ENCODE measurements at places on chromosomes 13 and 19. TPM values are rescaled to one million over a fixed set of nuclear protein-coding genes. Genes with fewer than 3 reads are reported as not detected.

C19orf33 gene
- not detected for total RNA-seq

CLIP3 gene
- 1.5 TPM for total RNA-seq

ZNF726 gene
- total RNA-seq: 7.3 TPM

KLF2 gene
- total RNA-seq: 15.2 TPM

PSG1 gene
- not detected for total RNA-seq

TNFSF13B gene
- 0.11 TPM for total RNA-seq

DPRX gene
- total RNA-seq: not detected

APOE gene
- 1.7 TPM for total RNA-seq

SHC2 gene
- total RNA-seq: not detected

GRCh38 chr13:49814551-49815270 is 22.2 kb upstream of the KPNA3 start:
- no peaks in the 10 kb centered on the region for H3K27me3 ChIP-seq
- peaks cover 5% of the 10 kb centered on the region for H3K4me1 ChIP-seq
- no peaks in the 10 kb centered on the region for H3K36me3 ChIP-seq
- no peak overlapping the region for H3K4me3 ChIP-seq

DNA sequence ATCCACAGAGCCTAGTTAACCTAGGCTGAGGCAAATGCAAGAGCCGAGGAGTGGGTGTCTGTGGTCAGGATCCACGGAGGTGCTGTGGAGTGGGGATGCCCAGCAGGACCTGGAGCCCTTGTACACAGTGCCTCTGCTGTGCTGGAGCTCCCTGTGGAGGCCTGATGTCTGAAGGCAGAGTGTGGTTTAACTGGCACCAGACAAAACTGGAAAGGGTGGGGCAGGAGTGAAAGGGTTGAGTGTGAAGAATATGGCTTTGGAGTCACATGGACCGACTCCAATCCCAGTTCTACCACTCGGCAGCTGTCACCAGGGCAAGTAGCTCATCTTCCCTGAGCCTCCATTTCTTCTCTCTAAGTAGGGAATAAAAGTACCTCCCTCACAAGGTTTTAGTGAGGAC is 60.3 kb upstream of the GPR12 start:
- no peaks in the 10 kb centered on the region for H3K27me3 ChIP-seq
- H3K4me3 ChIP-seq: no peak overlapping the region
- no peaks in the 10 kb centered on the region for H3K4me1 ChIP-seq
- H3K36me3 ChIP-seq: no peaks in the 10 kb centered on the region

- H3K36me3 ChIP-seq: no peaks in the 10 kb centered on the region
- DNase-seq: peak; percentile 71
- H3K4me3 ChIP-seq: no peak overlapping the region
Observed at GRCh38 chr13:108700422-108701170, 71.2 kb downstream of the MYO16 start.

DNA sequence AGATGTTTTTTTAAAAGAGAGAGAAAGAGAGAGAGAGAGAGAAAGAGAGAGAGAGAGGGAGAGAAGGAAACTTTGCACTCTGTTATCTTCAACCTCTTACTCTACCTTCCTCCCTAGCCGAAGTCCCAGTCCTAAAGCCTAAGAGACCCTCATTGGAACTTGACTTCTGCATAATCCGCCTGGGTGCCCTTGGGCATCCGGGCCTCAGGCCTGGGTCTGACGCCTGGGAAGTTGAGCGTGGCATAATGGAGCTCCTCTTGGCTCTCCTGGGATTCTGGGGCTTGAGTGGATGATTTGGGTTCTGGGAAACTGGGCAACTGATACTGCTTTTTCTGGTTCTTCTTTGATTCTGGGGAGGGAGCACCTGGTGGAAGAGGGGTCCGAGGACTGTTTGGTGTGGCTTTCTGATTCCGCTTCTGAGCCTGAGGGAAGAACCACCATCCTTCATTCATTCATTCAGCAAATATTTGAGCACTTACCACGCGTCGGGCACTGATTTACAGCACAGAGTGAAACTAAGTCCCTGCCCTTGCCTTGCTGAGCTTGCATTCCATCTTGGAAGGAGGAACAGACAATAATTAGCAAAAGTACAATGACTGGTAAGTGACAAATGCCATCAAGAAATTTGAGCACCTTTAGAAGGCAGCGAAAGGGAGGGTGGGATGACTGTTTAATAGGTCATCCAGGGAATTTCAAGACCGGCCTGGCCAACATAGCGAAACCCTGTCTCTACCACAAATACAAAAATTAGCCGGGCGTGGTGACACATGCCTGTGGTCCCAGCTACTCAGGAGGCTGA is 6.3 kb downstream of the SIGLEC10 start:
- no peaks in the 10 kb centered on the region for H3K36me3 ChIP-seq
- DNase-seq: no peak
- no peaks in the 10 kb centered on the region for H3K4me1 ChIP-seq
- no peak overlapping the region for H3K4me3 ChIP-seq

- no peaks in the 10 kb centered on the region for H3K36me3 ChIP-seq
- no peaks in the 10 kb centered on the region for H3K27me3 ChIP-seq
- DNase-seq: peak; percentile 36
- H3K4me3 ChIP-seq: peak overlapping the region; percentile 55
Observed at GRCh38 chr13:28531077-28531844, 36.3 kb upstream of the FLT1 start.

DNA sequence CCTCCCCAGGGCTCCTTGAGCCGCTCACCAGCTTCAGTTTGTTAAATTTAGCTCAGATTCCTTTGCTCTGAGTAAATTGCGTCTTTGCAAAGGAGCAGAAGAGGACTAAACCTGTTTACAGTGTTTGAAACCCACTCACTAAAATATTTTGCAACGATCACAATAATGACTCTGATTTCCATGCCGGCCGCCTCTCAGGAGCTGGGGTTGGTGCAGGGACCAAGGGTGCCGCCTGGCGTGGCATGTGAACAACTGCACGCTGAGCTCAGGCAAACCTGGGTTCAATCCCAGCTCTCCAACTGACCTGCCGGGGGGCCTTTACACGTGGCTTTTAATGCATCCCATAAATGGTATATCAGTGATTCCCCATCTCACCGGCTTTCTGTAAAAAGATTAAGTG is 68.7 kb upstream of the CACNA1A start:
- no peak overlapping the region for H3K4me3 ChIP-seq
- no peaks in the 10 kb centered on the region for H3K36me3 ChIP-seq
- no peak for DNase-seq
- no peaks in the 10 kb centered on the region for H3K4me1 ChIP-seq
- H3K27me3 ChIP-seq: 0 out of 2 replicates have a peak, but pooled peaks cover 3% of the 10 kb centered on the region
- no peak overlapping the region for H3K27ac ChIP-seq

GRCh38 chr13:44382635-44383145 is 9.1 kb downstream of the SERP2 start:
- no peak for DNase-seq
- H3K4me1 ChIP-seq: peaks cover 24% of the 10 kb centered on the region
- H3K27ac ChIP-seq: no peak overlapping the region
- H3K36me3 ChIP-seq: no peaks in the 10 kb centered on the region
- H3K27me3 ChIP-seq: no peaks in the 10 kb centered on the region

- DNase-seq: no peak
- no peaks in the 10 kb centered on the region for H3K4me1 ChIP-seq
- H3K27ac ChIP-seq: no peak overlapping the region
- no peak overlapping the region for H3K4me3 ChIP-seq
- H3K27me3 ChIP-seq: no peaks in the 10 kb centered on the region
- no peaks in the 10 kb centered on the region for H3K36me3 ChIP-seq
Observed at GRCh38 chr13:80255946-80256345, 85.0 kb downstream of the SPRY2 start.

- no peak overlapping the region for H3K4me3 ChIP-seq
- no peak overlapping the region for H3K27ac ChIP-seq
- H3K27me3 ChIP-seq: no peaks in the 10 kb centered on the region
- no peak for DNase-seq
- peaks cover 8% of the 10 kb centered on the region for H3K4me1 ChIP-seq
Observed at GRCh38 chr13:113800576-113800926, 41.5 kb downstream of the TMEM255B start.

DNA sequence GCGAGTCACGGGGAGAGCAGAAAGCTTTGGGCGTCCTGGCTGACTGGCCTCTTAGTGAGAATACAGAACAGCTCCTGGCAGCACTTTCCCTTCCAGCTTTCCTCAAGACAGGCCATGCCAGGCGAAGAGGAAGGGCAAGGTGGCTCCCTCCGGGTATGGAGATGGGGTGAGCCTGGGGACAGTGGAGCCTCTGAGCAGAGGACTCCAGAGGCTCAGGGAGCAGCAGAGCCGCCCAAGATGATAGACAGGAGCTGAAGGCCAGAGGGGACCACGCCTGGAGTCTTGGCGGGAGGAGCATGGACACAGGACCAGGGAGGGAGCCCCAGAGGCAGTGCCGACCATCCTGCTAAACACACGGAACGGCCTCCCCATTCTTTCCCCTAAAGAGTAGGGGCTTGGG is 229.1 kb downstream of the TM9SF2 start:
- no peaks in the 10 kb centered on the region for H3K36me3 ChIP-seq
- no peak for DNase-seq
- H3K4me1 ChIP-seq: no peaks in the 10 kb centered on the region
- no peak overlapping the region for H3K4me3 ChIP-seq
- H3K27me3 ChIP-seq: peaks cover 26% of the 10 kb centered on the region
- H3K27ac ChIP-seq: no peak overlapping the region

- H3K4me1 ChIP-seq: no peaks in the 10 kb centered on the region
- H3K4me3 ChIP-seq: no peak overlapping the region
- H3K27ac ChIP-seq: no peak overlapping the region
- H3K27me3 ChIP-seq: no peaks in the 10 kb centered on the region
Observed at GRCh38 chr19:5932146-5932545, 18.1 kb downstream of the CAPS start.

DNA sequence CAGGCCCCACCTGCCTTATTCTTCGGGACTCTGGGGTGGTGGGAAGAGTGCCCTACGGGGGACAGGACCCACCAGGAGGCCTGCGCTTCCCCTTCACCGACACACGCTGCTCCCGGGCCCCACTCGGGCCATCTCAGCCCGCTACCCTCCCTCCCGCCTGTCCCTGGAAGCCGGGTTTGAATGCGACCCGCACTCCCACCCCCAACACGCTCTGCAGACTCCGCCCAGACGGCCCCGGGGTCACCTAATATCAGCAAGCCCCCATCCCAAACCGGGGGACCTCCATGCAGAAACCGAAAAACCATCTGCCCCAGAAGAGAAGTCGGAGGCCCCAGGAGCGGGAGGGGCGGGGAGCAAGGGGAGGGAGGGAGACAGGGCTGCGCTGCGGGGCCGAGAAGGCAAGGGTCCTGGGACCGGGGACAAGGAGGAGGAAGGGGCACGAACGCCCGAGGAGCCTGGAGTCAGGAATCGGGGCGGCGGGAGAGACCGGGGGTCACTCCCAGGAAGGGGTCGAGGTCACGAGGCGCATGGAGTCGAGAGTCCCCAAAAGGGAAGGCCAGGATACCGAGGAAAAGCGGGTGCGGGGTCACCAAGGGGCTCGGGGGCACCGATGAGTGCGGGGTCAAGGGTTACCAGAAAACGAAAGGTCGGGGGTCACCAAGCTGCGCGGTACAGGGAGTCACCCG is 766 bp downstream of the SBNO2 start:
- H3K36me3 ChIP-seq: peaks cover 29% of the 10 kb centered on the region
- no peaks in the 10 kb centered on the region for H3K27me3 ChIP-seq
- peaks cover 70% of the 10 kb centered on the region for H3K4me1 ChIP-seq
- H3K4me3 ChIP-seq: peak overlapping the region; percentile 53
- peak overlapping the region; percentile 59 for H3K27ac ChIP-seq

GRCh38 chr19:3879656-3880055 is 829 bp upstream of the ATCAY start:
- no peak for DNase-seq
- H3K27me3 ChIP-seq: peaks cover 24% of the 10 kb centered on the region
- H3K4me3 ChIP-seq: no peak overlapping the region

DNA sequence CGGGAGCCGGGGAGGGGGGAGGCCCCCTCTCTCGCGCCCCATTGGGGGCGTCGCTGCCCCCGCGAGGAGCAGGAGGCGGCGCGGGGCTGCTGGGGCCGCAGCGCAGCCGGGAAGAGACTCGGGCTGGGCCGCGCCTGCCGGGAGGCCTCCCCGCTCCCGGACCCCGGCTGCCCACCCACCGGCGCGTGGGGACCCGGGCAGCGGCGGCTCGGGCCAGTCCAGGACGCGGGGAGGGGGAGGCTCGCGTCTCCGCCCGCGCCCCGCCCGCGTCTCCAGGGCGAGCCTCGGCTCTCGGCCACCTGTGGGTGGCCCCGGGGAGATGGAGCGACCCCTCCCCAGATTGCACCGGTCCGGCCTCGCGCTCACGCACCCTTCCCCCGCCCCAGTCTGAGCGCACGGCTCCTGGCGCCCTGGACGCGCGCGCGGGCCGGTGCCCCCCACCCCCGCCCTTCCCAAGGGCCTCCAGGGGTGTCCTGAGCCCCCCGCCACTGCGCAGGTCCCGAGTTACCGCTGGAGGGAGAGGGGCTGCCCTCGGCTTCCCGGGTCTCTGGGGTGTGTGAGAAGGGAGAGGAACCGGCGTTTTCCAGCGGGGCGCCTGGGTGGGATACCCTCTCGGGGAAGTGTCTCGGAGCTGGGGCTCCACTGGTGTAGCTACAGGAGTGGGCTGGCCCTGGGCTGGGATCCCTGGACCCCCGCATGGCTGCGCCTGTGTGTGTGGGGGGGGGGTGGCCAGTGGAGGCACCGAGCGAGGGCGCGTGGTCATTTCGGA is 645 bp downstream of the PALM start:
- no peaks in the 10 kb centered on the region for H3K36me3 ChIP-seq
- no peak for DNase-seq
- H3K27me3 ChIP-seq: peaks cover 36% of the 10 kb centered on the region
- no peak overlapping the region for H3K4me3 ChIP-seq
- no peaks in the 10 kb centered on the region for H3K4me1 ChIP-seq
- no peak overlapping the region for H3K27ac ChIP-seq

DNA sequence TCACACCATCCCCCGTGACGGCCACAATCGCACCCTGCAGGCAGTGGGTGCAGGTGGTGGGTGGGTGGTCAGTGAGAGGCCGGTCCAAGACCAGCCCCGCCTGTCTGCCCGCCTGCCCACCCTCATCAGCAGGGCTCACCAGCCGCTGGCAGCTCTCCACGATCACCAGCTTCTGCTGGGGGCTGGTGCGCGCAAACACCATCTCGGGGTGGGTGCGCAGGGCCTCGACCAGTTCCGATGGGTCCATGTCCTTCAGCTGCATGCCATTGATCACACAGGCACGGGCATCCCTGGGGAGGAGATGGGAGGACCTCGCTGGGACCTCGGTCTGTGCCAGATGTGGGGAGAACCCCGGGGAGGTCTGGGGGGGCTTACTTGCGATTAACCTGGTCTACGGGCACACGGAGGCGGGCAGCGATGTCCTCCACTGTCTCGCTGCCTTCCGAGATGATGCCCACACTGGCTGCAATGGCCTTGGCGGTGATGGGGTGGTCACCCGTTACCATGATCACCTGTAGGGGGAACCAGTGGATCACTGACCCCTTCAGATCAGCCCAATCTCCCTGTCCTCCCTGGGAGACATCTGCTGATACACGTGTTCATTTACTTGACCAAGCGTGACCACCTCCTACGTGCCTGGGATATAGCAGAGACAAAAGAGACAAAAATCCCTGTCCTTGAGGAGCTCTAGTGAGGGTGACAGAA is 8.0 kb downstream of the ATP4A start:
- peaks cover 3% of the 10 kb centered on the region for H3K27me3 ChIP-seq
- peak; percentile 13 for DNase-seq
- no peaks in the 10 kb centered on the region for H3K36me3 ChIP-seq
- no peak overlapping the region for H3K27ac ChIP-seq
- no peak overlapping the region for H3K4me3 ChIP-seq

GRCh38 chr19:33355535-33355934 is 18.0 kb upstream of the CEBPG start:
- H3K36me3 ChIP-seq: no peaks in the 10 kb centered on the region
- peaks cover 17% of the 10 kb centered on the region for H3K27me3 ChIP-seq
- DNase-seq: no peak
- H3K4me3 ChIP-seq: no peak overlapping the region
- H3K4me1 ChIP-seq: no peaks in the 10 kb centered on the region

All from SJSA1 (cell line).